Chondrocyte (in vitro differentiated cells): ENCODE measurements at places on chromosomes 4 and X.

DNA sequence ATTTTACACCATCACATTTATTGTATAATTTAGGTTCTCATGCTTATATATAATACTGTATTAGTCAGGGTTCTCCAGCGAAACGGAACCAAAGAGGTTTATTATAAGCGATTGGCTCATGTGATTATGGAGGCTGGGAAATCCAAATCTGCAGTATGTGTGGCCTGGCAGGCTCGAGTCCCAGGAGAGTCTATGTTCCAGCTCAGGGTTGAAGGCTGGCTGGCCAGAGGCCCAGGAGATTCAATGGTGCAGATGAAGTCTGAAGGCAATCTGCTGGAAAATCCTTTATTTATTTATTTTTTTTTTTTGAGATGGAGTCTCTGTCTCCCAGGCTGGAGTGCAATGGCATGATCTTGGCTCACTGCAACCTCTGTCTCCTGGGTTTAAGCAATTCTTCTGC lies 63.0 kb upstream of the WDFY3 start:
- no peak for DNase-seq

- no peak for DNase-seq
Observed at GRCh38 chr4:20418861-20419451, 167.3 kb downstream of the SLIT2 start.

DNA sequence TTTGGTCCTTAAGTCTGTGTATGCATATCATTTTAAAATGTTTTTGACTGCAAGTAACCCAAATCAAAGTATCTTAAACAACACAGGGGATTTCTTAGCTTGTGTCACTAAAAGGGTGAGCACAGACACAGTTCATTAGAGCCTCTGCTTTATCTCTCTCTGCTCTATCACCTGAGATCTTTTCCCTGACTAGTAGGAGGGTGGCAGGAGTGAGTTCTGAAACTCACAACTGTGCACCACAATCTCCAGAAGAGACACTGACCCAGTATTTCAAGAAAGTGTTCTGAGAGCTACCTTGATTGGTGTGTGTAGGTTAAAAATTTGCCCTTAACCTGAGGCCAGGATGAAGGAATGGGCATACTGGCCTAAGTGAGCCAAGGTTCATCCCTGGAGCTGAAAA lies 24.8 kb downstream of the CCSER1 start:
- no peak for DNase-seq

DNA sequence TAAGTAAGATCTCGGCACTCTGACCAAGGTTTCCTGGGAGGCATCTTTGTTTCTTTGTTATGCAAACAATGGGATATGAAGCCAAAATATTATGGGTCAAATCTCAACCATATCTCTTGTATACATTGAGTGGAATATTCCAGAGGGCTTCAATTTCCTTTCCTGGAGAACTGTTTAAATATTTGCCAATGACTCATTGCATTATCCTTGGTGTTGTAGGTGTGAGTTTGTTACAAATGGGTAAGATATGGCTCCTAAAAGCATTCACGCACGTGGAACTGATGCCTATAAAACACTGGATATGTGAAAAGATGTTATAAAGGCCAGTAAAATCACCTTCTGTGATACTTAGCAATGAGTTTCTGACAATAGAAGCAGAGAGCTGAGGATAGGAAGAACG lies 150.5 kb upstream of the WDR1 start:
- DNase-seq, result no peak

DNA sequence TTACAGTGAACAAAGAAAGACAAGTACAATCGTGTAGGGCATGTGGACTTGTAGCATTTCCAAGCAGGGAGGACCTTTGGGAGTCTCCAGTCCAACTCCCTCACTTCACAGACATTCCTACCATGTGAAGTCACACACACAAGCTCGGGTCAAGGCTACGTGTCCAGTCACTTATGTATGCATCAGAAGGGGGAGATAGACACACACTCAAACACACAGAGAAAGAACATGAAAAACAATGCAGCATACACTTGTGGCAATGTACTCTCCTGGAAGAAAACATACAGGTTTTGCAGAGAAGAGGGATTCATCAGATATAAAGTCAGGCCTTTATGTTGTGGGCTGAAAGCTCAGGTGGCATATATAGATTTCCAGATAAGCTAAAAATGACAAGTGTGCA lies 136.1 kb upstream of the MID1 start:
- no peak for DNase-seq

- DNase-seq, result no peak
Observed at GRCh38 chr4:14334166-14334565, 668.1 kb upstream of the CPEB2 start.

DNA sequence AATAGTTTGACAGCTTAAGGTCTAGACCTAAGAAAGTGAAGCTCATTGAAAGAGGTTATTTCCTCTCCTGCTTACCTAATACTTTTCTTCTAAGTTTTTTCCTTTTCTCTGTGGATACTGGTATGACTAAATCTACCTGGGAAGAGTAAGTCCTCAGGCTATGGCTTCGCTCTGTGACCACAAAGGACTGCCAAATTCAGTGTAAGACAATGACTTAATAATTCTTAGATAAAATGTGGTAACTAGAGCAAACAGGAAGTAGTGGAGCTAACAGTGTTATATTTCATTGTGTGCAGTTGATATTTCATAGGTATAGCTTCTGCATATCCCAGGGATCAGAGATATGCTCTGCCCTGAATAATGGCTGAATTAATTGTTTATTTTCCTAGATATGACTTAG lies 418.9 kb downstream of the CCSER1 start:
- DNase-seq, result no peak

GRCh38 chr4:17480210-17480927 lies 31.5 kb downstream of the QDPR start:
- no peak for DNase-seq

DNA sequence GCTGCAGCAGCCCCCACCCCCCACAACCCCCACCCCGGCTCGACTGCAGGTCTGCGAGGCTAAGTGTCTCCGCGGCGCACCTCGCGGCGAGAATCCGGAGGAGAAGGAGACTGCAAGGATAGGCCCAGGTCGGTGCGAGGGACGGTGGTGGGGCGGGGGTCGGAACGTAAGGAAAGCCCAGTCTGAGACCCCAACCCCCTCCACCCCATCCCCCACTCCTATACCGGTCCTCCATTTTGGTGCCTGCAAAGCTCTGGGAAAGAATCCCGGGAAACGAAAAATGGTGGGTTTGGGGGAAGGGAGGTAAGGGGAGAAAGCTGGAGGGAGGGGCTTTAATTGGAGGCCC lies 614 bp downstream of the BEX3 start:
- DNase-seq, result no peak

- no peak for DNase-seq
Observed at GRCh38 chrX:82813671-82814078, 694.4 kb upstream of the POU3F4 start.

- DNase-seq, result no peak
Observed at GRCh38 chrX:29090811-29091210, 503.6 kb downstream of the IL1RAPL1 start.

DNA sequence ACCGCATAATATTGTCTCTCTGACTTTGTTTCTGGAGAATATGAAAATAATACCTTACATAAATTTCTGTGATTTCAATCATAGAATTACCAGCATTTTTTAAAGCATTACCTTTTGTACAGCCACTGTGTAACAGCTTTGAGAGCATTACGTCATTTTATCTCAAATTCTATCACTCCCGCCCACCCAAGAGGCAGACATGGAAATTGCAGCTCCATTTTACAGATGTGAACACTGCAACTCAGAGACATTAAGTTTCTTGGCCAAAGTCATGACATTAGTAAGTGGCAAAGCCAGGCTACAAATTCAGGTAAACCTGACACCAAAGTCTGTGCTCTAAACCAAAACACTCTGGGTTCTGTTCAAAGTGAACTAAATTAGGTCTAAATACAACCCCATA lies 33.6 kb upstream of the KDR start:
- no peak for DNase-seq

DNA sequence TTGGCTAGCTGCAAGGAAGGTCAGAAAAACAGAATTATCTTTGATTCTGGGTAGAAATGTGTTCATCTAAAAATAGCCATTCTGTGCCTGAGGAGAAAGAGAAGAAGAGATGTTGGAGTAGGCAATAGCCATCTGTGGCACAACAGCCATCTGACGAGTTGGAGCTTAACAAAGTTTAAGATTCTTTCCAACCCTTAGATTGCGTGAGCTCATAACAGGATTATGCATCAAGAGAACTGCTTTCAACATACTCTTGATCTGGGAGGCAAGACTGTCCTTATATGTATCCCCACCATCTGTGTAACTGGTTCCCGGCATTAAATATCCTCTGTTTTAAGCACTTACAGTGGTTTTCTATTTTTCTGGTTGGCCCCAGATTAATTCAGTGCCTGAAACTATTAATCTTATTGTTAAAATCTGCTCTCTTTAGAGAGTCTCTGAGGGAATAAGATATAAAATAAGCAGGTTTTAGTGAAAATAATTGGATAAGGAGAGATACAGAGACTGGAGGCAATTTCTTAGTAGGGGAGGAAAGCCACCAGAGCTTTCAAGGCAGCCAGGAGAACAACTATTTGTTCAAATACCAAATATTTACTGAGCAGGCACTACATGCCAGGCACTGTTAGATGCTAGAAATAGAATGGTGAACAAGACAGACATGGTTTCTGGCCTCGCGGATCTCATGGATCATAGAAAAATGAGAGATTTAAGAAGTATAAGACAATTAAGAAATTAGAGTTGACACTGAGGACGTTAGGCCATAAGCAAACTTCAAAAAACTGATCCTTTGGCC lies 398.0 kb downstream of the SMARCA1 start:
- DNase-seq, result no peak

DNA sequence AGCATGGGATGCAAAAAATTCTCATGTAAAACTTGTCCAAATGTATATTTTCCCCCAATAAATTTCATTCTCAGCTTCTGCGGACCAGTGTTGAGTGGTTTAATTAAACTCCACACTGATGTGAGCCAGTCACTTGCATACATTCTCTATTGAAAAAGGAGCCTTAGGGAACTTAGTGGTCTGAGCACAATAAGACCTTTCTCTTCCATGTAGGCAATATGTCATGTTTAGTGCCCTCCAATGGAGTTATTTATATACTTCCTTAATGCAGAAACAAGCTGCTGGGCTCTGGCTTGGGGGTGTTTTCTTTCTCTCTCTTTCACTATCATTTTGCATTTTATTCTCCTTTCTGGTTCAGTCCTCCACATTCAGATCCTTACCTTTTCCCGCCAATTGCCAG lies 196.9 kb downstream of the ANAPC10 start:
- no peak for DNase-seq

GRCh38 chr4:44313702-44314101 lies 134.9 kb downstream of the KCTD8 start:
- DNase-seq, result no peak

GRCh38 chr4:36677874-36678273 lies 396.5 kb downstream of the DTHD1 start:
- no peak for DNase-seq

DNA sequence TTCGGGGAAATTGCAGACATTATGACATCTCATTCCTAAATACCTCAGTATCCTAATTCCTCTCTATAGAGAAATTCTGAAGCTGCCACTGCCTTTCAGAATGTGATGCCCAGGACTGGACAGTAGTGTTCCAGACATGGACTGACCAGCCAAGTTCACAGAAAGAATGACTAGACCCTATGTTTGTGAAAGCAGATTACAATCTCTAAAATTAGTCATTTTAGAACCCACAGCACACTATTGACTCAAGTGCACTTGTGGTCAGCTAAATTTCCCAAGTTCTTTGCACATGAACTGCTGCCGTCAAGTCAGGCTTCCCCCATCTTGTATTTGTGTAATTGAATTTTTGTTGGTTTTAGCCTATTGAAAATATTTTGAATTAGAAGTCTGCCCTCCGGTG lies 81.0 kb upstream of the ESX1 start:
- no peak for DNase-seq

GRCh38 chrX:47808904-47809788 lies 27.6 kb upstream of the ZNF81 start:
- no peak for DNase-seq

- DNase-seq, result peak; percentile 58
Observed at GRCh38 chr4:617644-618641, 7.4 kb upstream of the PDE6B start.

GRCh38 chr4:136025540-136025939 lies 1506.8 kb downstream of the PCDH18 start:
- DNase-seq, result no peak

- no peak for DNase-seq
Observed at GRCh38 chr4:38820329-38821061, 15.9 kb upstream of the TLR1 start.

GRCh38 chr4:17957688-17958087 lies 63.9 kb downstream of the LCORL start:
- DNase-seq, result no peak

DNA sequence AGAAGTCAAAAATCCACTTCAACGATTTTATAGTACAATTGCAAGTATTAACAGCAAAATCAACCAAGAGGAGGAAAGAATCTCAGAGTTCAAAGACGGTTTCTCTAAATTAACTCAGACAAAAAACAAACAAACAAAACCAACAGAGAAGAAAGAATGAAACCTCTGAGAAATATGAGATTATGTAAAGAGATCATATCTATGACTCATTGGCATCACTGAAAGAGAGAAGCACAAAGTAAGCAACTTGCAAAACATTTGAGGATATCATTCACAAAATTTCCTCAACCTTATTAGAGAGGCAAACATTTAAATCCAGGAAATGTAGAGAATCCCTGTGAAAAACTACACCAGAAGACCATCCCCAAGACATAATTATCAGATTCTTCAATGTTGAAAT lies 370.4 kb downstream of the INPP4B start:
- DNase-seq, result no peak

- no peak for DNase-seq
Observed at GRCh38 chr4:38526412-38526811, 137.6 kb upstream of the KLF3 start.

GRCh38 chr4:7470522-7471128 lies 35.9 kb upstream of the PSAPL1 start:
- no peak for DNase-seq

GRCh38 chr4:13523105-13523477 lies 21.2 kb downstream of the NKX3-2 start:
- DNase-seq, result no peak

GRCh38 chr4:55545151-55545550 lies 1.6 kb downstream of the CLOCK start:
- no peak for DNase-seq

- DNase-seq, result no peak
Observed at GRCh38 chrX:38409289-38409688, 56.9 kb downstream of the OTC start.

DNA sequence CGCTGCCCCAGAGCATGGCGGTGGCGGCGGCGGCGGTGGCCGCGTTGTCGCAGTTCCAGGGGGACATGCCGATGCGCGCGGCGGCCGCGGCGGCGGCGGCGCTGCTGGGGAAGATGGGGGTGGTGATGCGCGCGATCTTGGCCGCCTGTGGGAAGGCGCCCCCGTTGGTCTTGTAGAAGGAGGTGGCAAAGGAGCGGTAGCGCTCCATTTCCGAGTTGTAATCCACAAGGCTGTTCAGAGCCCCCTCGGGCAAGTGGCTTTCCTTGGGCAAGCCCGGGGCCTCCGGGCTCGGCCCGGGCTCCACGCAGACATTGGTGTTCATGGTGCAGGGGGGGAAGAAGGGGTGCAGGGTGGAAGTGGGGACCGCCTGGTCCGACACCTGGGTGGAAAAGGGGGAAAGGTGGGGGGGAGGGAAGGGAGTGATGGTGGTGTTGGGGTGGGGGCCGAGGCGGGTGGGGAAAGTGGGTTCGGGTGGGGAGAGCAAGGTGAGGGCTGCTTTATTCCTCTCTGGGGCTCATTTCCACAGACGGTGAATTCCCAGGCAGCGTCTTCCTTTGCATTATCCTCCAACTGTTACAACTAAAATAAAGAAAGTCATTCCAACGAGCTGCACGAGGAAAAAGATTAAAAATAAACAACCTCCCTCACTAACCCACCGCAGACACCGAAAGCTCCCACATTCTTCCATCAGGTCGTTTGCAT lies 3.1 kb downstream of the CXXC4 start:
- DNase-seq, result peak; percentile 68
